Activated CD4-positive, alpha-beta T cell treated with anti-CD3 and anti-CD28 coated beads for 24 hours (primary cell): ENCODE measurements at places on chromosomes 16 and 17.
A peak's percentile ranks its signal among the peaks of the same experiment; 100 is the strongest.

GRCh38 chr17:28916302-28916934 is 13.5 kb upstream of the DHRS13 start:
- DNase-seq: no peak

GRCh38 chr16:79191933-79192332 is 408.6 kb downstream of the MAF start:
- DNase-seq: no peak

DNA sequence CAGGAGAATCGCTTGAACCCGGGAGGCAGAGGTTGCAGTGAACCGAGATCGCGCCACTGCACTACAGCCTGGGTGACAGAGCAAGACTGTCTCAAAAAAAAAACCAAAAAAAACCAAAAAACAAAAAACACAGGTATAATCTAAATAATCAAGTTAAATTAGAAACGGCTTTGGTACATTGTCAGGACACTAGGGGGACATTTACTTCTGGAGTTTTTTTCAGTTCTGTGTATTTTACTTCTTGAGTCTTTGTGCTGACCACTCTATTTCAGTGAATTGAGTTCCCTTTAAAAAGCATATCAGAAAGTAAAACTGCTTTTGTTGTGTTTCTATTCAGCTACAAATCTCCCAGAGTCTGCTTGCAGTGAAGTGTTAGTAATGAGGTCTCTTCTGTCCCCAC is 36.3 kb downstream of the DHRS7B start:
- DNase-seq: no peak

DNA sequence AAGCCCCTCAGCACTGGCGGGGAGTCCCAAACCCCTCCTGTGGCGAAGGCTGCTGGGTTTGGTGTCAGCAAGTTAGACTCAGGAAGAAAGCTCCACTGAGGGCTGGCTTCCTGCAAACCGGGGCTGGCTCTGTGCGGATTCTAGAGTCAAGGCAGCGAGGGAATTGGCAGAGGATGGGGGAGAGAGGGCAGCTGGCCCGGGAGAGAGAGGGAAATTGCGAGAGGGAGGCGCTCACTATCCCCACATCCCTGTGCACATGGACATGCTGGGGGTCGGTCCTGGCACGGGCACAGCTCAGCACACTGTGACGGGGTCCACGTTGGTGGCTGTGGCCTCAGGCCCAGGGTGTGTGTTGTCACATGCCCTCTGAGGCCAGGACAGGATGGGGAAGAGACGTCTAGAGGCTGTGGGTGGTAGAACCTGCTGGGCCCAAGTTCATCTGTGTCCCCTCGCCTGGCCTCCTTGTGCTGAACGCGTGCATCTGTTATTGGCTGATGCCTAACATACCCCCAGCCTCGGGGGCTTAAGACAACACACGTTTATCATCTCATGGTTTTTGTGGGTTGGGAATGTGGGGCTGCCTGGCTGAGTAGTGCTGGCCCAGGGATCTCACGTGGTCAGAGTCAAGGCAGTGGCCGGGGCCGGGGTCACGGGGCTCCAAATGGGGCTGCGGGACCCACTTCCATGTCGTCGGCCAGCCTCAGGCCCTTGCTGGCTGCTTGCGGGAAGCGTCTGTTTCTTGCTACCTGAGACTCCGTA is 16.7 kb upstream of the JPH3 start:
- DNase-seq: no peak

- no peak for DNase-seq
Observed at GRCh38 chr17:82487910-82488309, 29.4 kb downstream of the NARF start.

GRCh38 chr17:44074231-44074910 is 3.8 kb downstream of the G6PC3 start:
- DNase-seq: no peak

- no peak for DNase-seq
Observed at GRCh38 chr16:70751593-70751992, 49.4 kb downstream of the VAC14 start.

DNA sequence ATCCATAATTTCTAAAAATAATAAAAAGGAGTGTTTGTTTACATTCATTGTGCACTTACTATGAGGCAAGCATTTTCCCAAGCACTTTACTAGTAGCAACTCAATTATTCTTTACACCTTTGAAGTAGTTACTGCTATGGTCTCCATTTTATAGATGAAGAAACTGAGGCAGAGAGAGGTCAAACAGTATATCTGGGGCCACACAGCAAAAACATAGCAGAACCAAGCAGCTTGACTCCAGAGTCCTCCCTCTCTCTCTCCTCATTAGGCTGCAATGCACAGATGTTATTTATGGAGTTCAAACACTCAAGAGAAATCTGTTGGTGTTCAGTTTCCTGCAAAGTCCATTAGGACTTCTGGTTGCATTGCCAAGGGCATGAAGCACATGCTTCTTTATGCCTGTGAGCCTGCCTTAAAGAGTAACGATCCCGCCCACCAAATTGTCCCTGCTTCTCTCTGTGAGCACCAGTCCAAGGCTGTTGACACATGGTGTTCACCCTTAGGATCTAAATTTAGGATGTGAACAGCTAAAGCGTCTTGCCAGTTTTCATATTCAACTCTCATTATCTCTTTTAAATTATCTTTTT is 44.0 kb downstream of the GPRC5B start:
- DNase-seq: no peak

DNA sequence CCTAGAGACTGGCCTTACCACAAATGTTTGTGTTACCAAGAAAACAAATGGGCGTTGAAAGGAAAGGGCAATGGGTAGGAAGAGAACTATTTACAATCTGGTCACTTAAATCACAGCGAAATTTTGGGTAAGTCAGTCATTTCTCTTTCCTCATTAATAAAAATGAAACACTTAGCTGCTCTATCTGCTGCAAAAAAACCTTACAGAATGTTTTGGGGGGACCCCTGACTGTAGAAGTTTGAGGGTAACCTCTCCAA is 742 bp upstream of the NUTF2 start:
- no peak for DNase-seq

DNA sequence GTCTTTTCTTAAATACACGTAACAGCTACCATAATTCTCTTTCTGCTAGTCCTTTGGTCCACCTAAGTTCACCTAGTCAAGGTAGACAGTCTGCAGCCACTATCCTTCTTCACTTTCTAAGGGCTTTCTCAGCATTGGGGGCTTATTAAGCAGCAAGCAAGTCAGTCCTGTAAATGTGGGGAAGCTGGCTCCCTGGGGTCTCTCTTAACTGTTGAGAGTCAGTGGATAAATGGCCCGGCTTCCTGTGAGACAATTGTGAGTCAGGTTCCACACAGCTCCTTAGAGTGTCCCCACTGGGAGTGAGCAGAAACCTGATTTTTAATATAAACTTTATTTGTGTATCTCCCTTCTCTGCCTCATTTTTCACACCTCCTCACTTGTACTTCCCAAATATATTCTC is 132.1 kb downstream of the CDH13 start:
- DNase-seq: no peak

DNA sequence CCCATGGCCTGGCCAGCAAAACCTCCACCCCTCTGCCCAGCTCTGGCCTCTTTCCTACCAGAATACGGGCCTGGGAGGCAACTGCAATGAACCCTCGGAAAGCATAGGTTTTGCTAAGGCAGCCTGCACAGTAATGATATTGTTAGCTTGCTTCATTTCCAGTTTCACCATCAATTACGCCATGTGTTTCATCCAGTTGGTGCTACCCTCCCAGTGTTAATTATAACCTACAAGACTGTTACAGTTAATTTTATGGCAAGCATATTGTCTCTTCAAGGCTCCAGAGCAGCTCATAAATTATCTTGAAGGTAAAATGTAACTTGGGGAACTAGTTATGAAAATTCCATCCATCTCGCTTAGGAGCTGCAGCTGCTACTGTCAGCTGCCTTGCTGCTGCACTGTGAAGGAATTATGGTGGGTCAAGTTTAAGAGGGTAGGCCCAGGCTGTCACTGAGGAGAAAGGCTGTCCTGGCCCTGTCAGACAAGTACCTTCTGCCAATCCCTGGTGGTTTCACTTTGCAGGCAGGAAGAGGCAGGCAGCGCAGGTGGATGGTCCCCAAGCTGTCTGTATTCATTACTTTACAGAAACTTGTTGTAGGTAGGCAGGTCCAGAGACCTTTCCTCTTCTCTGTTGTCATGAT is 242.9 kb downstream of the FTO start:
- no peak for DNase-seq

DNA sequence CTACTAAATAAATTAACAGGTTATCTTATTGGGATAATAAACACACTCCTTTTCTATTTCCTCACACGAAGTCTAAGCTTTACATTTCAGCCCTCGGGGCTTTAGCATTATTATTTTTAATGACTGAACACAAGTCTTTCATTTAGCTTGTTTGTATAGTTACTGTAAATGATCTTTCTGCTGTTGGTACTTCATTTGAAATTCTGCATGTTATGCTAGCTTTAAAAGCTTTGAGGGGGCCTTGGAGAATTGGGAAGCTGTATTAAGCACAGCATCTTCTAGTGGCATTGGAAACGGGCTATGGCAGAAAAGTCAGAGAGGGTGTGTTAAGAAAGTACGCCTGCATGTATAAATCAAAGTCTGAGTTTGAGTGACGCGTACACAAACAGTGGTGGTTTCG is 243.7 kb downstream of the FTO start:
- no peak for DNase-seq

DNA sequence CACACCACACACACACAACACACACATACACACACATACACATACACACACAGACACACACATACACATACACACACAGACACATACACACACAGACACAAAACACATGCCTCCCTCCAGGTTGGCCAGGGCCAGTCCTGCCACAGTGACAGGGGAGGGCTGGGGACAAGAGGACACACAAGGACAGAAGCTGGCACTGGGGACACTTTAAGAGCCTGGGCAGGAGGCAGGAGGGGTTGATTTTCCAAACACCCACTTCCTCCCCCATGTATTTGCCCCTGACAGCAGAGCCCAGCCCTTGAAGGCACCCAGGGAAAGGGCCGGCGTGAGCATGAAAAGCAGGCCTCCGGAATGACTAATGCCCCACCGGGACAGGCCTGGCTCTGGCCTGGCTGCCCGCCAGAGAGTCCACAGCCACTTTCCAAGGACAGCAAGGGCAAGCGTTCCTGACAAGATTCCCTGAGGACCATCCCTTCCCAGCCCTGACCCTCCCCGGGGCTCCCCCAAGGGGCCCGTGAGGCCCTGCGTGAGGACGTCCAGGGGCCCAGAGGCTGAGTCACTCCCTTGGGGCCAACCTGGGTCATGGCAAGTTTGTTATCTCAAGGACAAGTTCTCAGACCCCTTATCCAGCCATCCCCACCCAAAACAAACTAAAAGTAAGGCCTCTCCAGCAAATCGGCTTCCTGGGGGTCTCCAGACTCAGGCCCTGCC is 235.6 kb downstream of the ZNF423 start:
- no peak for DNase-seq

DNA sequence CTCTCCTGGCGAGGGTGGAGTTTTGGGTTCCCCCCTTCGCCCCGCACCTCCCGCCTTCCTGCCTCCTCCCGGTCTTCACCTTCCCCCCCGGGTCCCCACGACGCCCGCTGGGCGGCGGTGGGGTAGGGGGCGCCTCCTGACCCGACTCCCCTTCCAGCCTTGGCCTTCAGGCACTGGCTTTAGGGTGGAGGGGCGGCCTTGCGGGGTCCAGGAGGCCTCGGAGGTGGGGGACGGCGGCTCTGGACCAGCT is 2.4 kb downstream of the SLC16A3 start:
- no peak for DNase-seq

DNA sequence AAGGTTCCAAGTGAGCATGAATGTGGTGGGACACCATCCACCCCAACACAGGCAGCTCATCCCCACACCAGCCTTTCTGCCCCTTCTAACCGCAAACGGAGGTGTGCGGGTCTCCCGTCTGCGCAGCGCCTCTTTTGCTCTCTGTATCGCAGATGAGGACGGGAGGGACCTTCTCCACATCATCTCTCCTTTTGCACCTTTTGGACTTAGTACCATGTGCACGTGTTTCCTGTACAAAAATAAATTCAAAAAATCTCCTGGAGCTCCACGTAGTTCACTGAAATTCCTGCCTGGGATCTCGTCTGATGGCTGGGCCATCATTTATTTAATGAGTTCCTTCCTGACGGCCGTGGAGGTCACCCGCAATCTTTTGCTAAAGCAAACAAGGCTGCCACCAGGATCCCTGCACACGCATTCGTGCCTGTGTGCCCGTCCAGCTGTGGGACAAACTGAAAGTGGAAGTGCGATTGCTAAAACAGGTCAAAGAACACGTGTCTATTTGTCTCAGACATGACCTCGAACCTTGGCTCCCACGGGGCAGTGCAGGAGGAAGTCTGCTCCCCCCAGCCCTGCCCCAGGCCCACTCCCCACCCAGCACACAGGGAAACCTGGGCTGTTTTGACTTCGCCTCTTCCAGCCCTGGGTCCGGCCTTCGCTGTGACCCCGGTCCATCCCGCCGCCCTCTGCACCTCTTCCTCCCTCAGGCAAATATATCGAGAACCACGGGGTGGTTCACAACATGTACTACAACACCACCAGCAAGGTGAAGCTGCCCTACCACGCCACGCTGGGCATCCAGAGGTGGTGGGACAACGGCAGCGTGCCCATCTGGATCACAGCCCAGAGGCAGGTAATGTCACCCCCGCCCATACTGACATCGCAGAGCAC is 2.3 kb downstream of the ENPP7 start:
- no peak for DNase-seq

- DNase-seq: peak; percentile 14
Observed at GRCh38 chr17:64599187-64599676, 62.9 kb downstream of the SMURF2 start.

GRCh38 chr16:2325791-2326190 is 14.7 kb downstream of the ABCA3 start:
- DNase-seq: no peak

GRCh38 chr16:85090873-85091521 is 21.3 kb downstream of the CIBAR2 start:
- DNase-seq: no peak

DNA sequence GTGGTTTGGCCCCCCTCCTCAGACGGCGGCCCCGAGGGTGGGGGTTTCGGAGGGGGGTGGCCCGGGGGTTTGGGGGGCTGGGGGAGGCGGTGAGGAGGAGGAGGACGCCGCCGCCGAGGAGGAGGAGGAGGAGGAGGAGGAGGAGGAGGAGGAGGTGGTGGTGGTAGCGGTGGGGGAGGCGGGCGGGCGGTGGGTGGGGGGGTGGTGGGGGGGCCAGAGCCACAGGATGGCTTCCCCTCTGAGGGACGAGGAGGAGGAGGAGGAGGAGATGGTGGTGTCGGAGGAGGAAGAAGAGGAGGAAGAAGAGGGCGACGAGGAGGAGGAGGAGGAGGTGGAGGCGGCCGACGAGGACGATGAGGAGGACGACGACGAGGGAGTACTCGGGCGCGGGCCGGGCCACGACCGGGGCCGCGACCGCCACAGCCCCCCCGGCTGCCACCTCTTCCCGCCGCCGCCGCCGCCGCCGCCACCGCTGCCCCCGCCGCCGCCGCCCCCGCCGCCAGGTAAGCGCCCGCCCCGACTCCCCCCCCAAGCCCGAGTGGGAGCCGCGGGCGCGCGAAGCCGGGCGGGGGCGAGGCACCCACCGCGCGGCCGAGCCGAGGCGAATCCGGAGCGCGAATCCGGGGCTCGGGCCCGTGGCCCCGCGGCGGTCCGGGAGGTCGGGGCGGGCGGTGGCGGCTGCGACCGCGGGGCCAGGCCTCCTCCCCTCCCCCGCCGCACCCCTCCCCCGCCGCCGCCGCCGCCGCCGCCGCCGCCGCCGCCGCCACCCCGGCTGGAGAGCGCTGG is 3.8 kb upstream of the CHD3 start:
- no peak for DNase-seq
